Epithelial cell of umbilical artery (primary cell): ENCODE measurements at places on chromosomes 7 and 10. TPM values are rescaled to one million over a fixed set of nuclear protein-coding genes. Genes with fewer than 3 reads are reported as not detected.

Gene MPP7
- total RNA-seq, result 0.30 and 0.32 TPM in 2 replicates

Gene AKR1D1
- not detected in 2 replicates for total RNA-seq

Gene PIK3CG
- 2.9 and 6.7 TPM in 2 replicates for total RNA-seq

Gene HTR5A
- total RNA-seq, result not detected in 2 replicates

Gene CALCR
- not detected in 2 replicates for total RNA-seq

Gene TBX20
- total RNA-seq, result 0.15 and 0.97 TPM in 2 replicates

Gene CHCHD3
- total RNA-seq, result 92.7 and 97.4 TPM in 2 replicates

Gene RAPGEF5
- 161 and 291 TPM in 2 replicates for total RNA-seq

Gene CPA2
- not detected in 2 replicates for total RNA-seq

Gene MBL2
- total RNA-seq, result not detected in 2 replicates

Gene SFTPA1
- total RNA-seq, result not detected in 2 replicates

Gene JAZF1
- 3.9 and 4.7 TPM in 2 replicates for total RNA-seq

Gene PALD1
- total RNA-seq, result 5.2 and 8.1 TPM in 2 replicates

Gene NOS3
- total RNA-seq, result 13.3 and 26.4 TPM in 2 replicates

Gene TMEM130
- total RNA-seq, result under 0.01 TPM in 1 of 2 replicates, not detected in the other

Gene HYAL4
- not detected in 2 replicates for total RNA-seq

Gene LIPN
- total RNA-seq, result not detected in 2 replicates

Gene PRR15
- total RNA-seq, result 0.15 and 1.3 TPM in 2 replicates

Gene FAM241B
- total RNA-seq, result 0.32 TPM in 1 of 2 replicates, not detected in the other

Gene PON3
- total RNA-seq, result 0.32 and 0.76 TPM in 2 replicates

Gene PTN
- total RNA-seq, result 0.32 and 0.91 TPM in 2 replicates

Gene NAMPT
- 190 and 320 TPM in 2 replicates for total RNA-seq
